Renal cortex interstitium (tissue), 15 donors: ENCODE measurements at places on chromosomes 13 and 19. TPM values are rescaled to one million over a fixed set of nuclear protein-coding genes. Genes with fewer than 3 reads are reported as not detected.

DNA sequence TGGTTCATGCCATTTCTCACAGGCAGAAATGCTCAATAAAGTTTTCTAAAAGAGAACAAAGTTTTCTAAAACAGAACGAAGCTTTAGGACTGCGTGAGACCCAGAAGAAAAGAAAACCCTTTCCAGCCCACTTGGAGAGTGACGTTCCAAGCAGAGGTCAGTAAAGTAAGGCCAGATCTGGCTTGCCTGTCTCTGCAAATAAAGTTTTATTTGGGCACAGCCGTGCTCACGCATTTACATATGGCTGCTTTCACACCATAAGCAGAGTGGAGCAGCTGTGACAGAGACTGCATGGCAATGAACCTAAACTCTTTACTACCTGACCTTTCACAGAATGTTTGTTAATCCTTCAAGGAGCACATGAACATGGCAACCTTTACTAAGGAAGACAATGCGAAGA, 23.6 kb downstream of the IRS2 start:
- DNase-seq = no peak

DNA sequence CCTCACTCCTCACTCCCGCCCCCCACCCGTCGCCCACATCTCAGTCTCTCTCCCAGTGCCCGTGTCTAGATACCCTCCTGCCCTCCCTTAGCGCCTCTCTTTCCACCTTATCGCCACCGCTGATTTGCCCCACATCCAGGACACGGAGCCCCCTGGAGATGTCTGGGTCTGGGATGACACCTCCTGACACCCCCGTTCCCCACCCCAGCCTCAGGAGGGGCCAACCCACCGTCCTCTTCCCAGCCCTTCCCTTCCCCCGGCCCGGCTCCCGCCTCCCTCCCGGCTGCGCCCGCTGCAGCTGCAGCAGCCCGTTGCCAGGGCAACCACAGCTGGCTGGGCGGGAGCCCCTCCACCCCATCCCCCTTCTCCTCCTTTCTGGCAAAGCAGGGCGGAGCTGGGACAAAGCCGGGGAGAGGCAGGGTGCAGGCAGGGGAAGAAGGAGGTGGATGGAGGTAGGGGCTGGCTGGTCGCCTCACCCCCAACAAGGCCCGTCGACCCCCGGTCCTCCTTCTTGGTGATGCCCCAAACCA, 13.5 kb downstream of the DPF1 start:
- DNase-seq = peak; percentile 78

SIGLEC8 gene
- 0.06 TPM for polyA plus RNA-seq

DNA sequence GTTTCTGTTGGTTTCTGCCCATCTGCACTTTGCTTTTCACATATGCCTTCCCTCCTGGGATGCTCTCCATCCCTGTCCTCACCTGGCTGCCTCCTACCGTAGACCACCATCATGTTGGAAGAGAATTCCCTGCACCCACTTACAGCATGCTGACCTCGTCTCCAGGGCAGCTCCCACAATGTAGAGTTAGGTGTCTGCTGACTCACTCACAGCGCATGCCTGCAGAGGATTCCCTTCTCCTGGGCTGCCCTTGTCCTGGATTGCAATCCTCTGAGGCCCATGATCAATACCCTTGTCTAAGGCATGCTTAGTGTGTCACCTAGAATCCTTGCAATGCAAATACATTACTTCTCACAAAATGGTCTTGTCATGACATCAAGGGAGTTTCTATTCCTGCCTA, 43.6 kb downstream of the STOML3 start:
- DNase-seq = no peak

SUCLA2 gene
- 88.1 TPM for polyA plus RNA-seq

GRCh38 chr13:23497191-23497590, 63.7 kb upstream of the SACS start:
- DNase-seq = no peak

DNA sequence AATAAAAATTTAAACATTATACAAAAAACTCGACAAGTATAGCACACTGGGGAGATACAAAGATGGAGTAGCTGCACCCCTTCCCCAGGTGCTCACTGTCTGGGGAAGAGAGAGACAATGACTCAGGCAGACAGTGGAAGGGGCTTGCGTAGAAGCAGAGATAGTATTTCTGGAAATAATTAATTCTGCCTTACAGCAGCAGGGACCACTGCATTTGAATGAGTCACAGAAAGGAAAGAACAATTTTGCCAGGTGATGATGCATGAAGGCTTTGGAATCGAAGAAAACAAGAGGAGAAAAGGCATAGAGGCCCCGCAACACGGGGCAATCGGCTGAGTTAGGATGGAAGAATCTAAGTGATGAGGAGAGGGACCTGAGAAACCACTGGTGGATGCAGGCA, 447.4 kb downstream of the EFNB2 start:
- DNase-seq = peak; percentile 16

GRCh38 chr13:33312150-33312860, 26.8 kb upstream of the STARD13 start:
- no peak for DNase-seq

ZNF835 gene
- polyA plus RNA-seq = 3.5 TPM

MRPL54 gene
- polyA plus RNA-seq = 26.4 TPM

- DNase-seq = no peak
These were observed 48.8 kb downstream of the FRY start for GRCh38 chr13:32080328-32080744.

RGS9BP gene
- 0.34 TPM for polyA plus RNA-seq

GRCh38 chr19:17404015-17404414, 1.4 kb downstream of the BST2 start:
- no peak for DNase-seq

NLRP11 gene
- 0.20 TPM for polyA plus RNA-seq

DIAPH3 gene
- polyA plus RNA-seq = 10.7 TPM

SLC25A41 gene
- 0.50 TPM for polyA plus RNA-seq

LIM2 gene
- polyA plus RNA-seq = 0.20 TPM

ADPRHL1 gene
- polyA plus RNA-seq = 5.2 TPM

POGLUT2 gene
- polyA plus RNA-seq = 45.8 TPM

GRCh38 chr13:59658738-59659330, 504.9 kb downstream of the DIAPH3 start:
- no peak for DNase-seq

GRCh38 chr19:55080121-55080967, 4.7 kb downstream of the EPS8L1 start:
- no peak for DNase-seq

- DNase-seq = no peak
These were observed 82.5 kb upstream of the UBAC2 start for GRCh38 chr13:99118179-99118578.

- DNase-seq = peak; percentile 73
These were observed 12.2 kb upstream of the MYH14 start for GRCh38 chr19:50191216-50191615.

PTH2 gene
- polyA plus RNA-seq = not detected

GRCh38 chr13:106384516-106384915, 150.9 kb downstream of the EFNB2 start:
- no peak for DNase-seq

GRCh38 chr19:46081928-46082727, 41.3 kb upstream of the IGFL4 start:
- no peak for DNase-seq
